ENCODE measurements at places on chromosomes 1 and 21.

GRCh38 chr1:234396871-234397270 is 23.6 kb downstream of the COA6 start:
- DNase-seq: no peak

DNA sequence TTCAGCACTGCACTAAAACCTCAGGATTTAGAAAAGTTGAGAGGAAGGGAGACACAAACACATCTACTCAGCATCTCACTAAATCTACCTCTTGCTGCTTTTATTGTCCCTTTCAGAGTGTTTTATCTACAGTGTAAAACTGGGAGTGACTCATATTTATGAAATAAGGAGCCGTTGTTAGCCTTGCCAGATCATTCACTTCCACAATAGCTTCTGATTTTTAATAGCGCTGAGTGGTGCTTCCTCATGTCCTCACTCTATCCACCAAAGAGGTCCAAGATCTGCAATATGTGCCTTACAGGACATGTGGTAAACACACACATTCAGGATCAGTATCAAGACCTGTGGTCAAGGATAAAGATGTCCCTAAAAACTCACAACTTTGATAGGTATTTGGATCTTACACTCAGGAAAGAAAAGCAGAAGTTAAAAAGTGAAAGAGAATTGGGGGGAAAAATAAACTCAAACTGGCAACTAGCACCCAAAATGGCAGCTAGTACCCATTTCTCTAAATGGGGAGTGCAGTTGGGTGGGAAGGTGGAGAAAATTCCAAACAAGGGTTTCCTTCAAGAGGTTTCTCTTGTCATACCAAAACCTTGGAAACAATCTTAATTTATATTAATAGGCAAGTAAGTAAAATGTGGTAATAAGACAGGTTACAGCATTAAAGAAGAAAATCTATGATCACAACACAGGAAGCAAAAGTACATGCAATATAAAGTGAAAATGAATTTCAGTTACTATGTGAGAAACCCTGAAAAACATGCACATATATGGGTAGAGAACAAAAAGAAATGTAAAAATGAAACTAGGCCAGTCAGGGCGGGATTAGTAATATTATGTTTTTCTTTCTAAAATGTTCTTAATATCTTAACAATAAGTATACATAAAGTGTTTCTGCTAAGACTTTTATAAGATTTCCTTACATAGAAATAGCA is 15.9 kb downstream of the DUSP10 start:
- DNase-seq: peak; percentile 65

- no peak for DNase-seq
Measured at GRCh38 chr1:65378247-65378946, 42.1 kb upstream of the LEPR start.

- DNase-seq: no peak
Measured at GRCh38 chr1:204979891-204980649, 62.9 kb upstream of the CNTN2 start.

All from iris pigment epithelial cell (primary cell).